Activated CD8-positive, alpha-beta memory T cell treated with anti-CD3 and anti-CD28 coated beads, Interleukin-2, amount 10 ng/mL, durations not matched to agents 7 days and 5 days (primary cell): ENCODE measurements at places on chromosomes 2 and 18.
A peak's percentile ranks its signal among the peaks of the same experiment; 100 is the strongest.

DNA sequence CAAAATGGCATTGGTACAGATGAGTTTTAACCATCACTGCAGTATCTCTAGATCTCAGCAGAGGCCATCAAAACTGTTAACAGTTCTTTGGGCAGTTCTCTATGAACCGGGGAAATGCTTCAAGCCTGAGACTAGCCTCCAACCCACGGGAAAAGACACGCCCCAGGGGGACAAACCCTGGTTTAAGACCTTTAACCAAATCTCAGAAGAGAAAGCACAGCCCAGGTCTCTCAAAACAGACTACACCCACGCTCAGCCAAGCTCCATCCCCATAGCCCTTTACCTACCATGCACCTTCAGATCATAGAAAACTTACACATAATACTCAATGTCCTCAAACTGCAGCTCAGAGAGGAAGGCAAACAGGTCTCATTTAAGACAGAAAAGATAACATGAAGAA, 78.3 kb downstream of the TMEM163 start:
- DNase-seq: no peak

DNA sequence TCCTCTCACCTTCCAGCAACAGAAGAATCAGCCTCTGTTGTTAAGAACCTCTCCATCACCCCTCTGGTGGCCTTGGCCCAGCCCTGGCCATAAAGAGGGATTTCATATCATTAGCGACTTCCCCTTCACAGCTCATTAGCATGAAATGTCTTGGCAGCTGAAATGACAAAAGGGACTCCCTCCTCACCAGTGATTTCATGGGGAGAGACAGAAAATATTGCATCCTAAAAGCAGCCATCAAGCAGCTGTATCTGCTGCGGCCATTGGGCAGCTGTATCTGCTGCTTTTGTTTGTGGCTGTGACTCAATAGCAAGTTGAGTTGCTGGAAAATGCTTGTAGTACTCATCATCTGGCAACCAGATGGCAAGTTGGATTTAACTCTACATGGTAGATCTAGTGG, 105.9 kb upstream of the RMDN2 start:
- DNase-seq: no peak

- DNase-seq: no peak
These were observed 855.3 kb downstream of the SLC4A3 start for GRCh38 chr2:220482716-220483115.

DNA sequence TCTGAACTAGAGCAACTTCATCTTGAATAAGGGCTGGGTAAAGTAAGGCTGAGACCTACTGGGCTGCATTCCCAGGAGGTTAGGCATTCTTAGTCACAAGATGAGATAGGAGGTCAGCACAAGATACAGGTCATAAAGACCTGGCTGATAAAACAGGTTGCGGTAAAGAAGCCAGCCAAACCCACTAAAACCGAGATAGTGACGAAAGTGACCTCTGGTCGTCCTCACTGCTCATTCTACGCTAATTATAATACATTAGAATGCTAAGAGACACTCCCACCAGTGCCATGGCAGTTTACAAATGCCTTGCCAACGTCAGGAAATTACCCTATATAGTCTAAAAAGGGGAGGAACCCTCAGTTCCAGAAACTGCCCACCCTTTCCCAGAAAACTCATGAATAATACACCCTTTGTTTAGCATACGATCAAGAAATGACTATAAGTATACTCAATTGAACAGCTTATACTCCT, 109.1 kb downstream of the FIGN start:
- no peak for DNase-seq

DNA sequence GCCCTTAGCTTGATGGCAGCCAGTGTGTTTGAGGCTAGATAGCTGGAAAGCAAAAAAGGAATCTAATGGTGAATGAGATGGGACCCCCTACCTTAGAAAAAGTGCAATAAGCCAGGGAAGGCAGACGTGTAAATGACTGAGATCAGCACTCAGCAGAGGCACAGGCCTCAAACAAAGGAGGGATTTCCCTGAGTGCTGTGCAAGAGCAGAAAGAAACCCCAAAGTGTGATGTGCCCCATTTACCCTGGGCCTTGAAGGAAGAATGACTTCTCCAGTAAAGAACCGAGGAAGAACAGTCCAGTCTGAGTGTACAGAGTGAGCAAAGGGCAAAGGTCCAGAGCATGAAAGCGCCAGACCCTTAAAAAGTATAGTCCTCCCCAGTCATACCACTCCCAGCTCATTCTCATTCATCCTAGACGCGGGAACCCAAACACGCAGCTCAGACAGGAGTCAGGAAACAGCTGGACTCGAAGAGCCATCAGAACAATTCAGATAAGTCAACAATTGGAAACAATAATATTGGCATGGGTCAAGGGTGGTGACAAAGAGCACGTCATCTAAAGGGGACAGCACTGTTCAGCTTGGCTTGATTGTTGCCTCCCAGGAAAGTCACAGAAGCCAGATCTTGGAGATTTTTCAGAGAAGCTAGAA, 121.7 kb downstream of the INO80D start:
- no peak for DNase-seq

- DNase-seq: peak; percentile 60
These were observed 22.1 kb upstream of the SERTAD2 start for GRCh38 chr2:64675860-64676259.

GRCh38 chr2:232613538-232614134, 19.8 kb upstream of the EFHD1 start:
- no peak for DNase-seq

DNA sequence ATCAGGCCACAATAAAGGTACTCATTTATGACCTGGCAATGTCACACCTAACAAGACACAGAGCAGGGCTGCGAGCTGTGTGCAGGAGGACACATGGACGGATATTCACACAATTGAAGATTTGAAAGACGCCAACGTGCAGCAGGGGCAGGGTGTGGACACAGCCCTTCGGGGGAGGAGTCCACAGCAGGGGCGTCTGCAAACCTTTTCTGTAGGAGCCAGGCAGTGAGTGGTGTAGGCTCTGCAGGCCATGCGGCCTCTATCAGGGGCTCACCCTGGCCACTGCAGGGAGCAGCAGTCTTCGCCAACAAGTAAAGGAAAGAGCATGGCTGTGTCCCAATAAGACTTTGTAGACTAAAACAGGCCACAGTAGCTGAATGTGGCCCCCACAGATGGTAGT, 125.7 kb upstream of the SNTG2 start:
- peak; percentile 12 for DNase-seq

DNA sequence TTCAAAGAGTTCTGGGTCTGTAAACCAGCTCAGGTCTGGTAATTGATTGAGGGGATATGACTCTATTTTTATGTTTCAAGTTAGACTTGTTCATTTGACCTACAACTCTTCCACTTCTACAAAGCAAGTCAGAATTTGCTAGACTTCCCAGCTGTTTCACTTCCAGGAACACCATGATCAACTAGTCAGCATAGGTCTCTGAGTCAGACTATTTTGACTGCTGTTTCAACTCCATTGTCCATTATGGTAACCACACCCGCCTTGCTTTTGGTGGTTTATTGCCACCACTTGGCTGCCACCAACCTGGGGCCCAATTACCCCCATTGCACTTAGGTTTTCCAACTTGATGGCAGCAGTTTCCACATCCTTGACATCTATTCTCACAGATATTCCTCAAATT, 116.6 kb downstream of the LAMA3 start:
- no peak for DNase-seq

GRCh38 chr2:196514641-196515040, 124.9 kb upstream of the CCDC150 start:
- DNase-seq: no peak

GRCh38 chr18:54020156-54020745, 204.2 kb downstream of the MBD2 start:
- no peak for DNase-seq

- no peak for DNase-seq
These were observed 19.4 kb downstream of the KLHL29 start for GRCh38 chr2:23404426-23404825.
